ENCODE measurements at places on chromosomes 12 and 14.

DNA sequence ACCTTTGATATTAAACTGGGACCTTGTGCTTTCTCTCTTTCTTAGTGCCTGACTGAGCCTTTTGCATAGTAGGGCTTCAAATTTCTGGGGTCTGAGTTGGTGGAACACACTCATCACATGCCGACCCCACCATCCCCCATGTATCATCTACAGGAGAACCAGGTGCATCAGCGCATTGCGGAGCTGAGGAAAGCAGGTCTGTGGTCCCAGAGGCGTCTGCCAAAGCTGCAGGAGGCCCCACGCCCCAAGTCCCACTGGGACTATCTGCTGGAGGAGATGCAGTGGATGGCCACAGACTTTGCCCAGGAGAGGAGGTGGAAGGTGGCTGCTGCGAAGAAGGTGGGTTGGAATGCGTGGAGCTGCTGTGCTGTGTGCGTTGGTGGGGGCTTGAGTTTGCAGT is 37.8 kb downstream of the EP400 start:
- DNase-seq = no peak

GRCh38 chr12:60398547-60398946 is 802.7 kb downstream of the SLC16A7 start:
- no peak for DNase-seq

DNA sequence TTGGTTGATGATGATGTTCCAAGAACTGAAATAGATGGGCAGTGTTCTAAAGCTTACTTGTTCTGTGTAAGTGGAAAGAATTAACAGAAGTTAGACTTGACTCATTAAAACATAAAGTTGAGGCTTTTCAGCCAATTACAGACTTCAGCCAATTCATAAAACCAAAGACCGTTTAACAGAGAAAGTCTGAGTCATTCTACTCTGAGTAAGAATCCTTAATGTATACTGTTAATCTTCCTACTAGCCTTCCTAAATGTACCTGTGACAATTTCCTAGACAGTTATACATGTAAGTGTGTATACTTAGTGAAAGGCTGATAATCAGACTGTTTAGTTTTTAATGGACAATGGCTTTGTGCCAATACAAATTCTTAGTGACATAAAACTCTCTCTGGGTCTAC is 681.0 kb downstream of the RPL10L start:
- DNase-seq = no peak

DNA sequence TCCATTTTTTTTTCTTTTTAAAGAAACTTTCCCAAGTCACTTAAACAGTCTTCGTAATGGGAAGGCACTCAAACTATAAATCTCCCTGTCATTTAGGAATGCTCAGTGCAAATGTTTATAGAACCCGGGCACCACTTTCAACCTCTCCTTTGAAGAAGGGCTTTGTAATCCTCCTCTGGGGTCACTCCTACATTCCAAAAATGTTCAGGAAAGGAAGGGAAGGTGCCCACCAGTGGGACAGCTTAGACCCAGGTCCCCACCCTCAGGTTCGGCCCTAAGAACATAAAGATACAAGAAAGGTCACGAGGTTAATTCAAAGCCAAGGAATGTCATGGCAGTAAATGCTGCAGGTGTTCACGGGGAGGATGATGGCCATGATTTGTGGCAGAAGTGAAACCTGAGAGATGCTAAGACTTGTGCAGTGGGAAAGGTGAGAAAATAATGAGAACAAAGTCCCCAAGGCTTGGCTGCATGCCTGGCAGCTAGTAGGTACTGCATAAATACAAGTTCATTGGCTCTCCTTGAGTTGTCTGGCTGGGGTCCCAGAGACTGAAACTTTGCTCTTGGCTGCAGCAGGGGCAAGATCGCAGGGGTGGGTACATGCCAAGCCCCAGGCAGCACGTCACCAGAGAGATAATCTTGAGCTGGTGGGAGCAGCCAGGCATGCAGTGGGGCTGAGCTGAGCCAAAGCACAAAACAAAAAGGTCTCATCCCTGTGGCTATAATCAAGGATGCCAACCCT is 21.1 kb downstream of the KRT18 start:
- no peak for DNase-seq

GRCh38 chr12:9363145-9363544 is 154.9 kb upstream of the PZP start:
- no peak for DNase-seq

DNA sequence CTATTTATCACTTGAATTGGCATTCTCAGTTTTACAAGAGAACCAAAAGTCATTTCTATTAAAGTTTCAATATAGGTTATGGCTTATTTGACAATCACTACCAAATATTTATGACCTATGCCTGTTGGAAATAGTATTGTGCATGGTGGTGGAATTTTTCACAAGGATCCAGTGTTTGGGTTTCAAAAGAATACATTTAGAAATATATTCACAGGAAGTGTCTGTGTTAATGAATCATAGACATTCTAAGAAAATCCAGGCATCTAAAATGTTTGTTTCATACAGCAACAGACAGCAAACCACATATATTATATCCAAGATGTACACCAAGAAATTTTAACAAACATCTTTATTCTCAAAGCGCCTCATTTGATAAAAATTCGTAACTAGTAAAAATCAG is 92.7 kb downstream of the MED13L start:
- no peak for DNase-seq

GRCh38 chr12:55684761-55685370 is 22.8 kb downstream of the ITGA7 start:
- DNase-seq = no peak

DNA sequence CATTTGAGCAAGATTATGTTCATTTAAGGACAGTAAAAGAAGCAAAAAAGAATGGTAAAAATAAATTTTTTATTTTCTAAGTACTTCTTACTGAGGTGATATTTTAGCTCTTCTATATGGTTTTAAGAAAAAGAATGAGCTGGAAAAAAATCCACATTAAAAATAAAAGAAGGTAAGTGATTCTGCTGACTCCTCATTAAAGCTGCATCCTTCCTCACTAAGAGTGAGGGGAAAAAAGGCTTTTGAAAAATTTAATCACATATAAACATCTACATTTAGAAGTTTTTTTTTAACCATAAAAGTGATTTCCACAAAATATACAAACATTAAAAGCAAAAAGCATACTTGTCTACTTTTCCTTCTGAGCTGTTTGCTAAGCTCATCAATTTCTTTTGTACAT is 28.3 kb upstream of the FBLN5 start:
- DNase-seq = no peak

- DNase-seq = no peak
Measured at GRCh38 chr12:10048526-10048925, 18.0 kb downstream of the CLEC9A start.

DNA sequence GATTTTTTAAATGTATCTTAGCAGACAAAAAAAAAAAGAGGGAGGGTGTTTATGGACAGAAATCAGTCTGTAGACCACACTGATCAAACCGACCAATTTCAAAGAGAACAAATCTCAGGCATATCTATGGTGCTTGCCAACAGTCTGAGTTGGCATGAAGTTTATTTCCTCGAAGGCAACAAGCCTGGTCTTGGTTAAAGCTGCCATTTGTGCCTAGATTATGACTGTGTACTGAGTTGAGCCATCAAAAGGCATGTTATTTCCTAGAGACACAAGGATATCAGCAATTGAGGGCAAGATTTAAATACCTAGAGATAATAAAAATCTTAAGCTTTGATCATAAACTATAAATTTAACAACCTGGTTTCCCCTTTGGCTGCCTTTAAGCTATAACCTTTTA is 119.2 kb downstream of the SLC2A13 start:
- no peak for DNase-seq

DNA sequence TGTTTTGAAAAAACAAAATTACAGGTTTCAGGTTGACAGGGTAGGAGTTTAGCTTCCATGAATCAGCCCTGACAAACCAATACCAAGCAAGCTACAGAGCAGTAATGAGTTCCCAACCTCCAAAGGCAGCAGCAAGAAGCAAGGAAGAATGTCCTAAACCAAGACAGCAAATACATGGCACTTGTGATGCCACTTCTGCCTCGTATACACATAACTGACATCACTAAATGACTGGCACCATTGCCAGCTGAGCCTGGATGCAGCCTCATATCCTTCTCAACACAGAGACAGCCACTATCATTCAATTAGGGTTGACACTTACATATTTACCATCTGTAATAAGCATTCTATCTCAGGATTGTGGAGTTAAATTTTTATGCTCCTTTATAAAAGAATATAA is 35.0 kb upstream of the MDM1 start:
- DNase-seq = no peak

DNA sequence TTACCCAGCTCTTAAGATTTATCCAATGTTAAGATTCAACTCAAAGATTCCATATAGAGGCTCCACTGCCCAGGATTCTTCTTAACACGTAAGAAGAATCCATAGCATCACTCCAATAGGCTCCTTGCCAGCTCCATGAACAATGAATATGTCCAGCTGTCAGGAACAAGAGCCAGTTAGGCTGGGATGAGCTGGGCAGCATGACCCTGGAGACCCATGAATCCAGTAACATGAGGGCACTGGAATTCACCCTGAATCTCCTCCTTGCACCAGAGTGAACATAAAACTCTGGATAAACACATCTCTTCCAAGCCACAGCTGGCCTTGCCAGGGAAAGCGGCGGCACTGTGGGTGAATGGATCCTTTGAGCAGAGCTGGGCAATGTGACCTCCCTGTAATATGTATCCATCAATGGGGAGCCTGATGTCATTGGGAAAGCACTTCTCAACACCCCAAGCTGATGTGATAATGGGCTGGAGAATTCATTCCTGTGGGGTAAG is 24.4 kb upstream of the TC2N start:
- no peak for DNase-seq

DNA sequence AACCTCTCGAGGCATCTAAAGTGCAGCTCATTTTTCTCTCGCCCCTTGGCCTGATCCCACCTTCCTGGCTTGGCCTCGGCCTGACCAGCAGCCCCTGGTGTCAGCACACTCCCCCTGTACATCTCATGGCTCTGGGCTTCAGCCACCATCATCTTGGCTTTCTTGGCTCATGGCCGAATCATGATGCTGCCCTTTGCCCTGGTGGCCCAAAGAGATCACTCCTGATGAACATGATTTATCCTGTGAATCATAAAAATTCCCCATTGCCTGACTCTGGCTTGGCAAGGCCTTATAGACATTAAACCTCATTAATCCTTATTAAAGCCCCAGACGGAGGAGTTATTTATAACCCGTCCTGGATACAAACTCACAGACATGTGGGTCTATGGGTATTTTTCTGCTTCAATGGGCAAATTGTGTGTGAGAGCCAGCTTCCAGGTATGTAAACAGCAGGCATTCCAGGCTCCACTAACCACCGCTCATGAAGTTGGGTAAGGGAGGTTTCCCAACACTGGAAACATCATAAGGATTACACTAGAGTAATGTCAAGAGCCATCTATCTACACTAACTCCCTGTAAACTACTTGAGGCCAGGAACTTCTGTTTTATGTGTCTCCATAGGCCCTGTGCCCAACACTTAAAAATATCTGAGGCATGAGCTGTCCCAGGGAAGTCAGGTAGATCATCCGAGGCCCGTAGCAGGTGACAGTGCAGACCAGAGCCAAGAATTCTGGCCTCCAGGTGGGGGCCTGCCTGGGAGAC is 171.2 kb downstream of the TTC8 start:
- DNase-seq = no peak

- DNase-seq = no peak
Measured at GRCh38 chr12:16492820-16493797, 112.9 kb downstream of the LMO3 start.

DNA sequence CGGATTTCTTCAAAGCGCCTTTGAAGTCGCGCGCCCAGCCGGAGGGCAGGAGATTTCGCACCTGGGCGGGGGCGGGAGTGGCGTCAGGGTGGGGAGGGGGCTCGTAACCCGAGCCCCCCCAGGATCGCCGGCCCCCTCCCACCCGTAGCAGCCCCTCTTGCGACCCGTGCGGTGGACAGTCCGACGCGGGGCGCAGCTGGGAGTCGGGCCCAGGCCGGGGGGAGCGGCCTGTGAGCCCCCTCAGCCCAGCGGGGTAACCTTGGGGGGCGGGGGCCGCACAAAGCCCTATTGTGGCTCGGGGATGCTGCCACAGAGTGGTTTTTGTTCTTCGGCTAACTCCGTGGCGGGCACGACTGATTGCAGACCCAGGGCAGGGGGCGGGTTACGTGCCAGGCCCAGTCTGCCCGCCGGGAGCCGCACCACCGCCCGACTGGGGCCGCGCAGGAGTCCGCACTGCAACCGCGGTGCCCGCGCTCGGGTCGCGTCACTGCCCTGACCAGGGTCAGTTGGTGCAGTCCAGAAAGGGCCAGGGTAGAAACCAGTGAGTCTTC is 4.2 kb upstream of the AAAS start:
- no peak for DNase-seq

DNA sequence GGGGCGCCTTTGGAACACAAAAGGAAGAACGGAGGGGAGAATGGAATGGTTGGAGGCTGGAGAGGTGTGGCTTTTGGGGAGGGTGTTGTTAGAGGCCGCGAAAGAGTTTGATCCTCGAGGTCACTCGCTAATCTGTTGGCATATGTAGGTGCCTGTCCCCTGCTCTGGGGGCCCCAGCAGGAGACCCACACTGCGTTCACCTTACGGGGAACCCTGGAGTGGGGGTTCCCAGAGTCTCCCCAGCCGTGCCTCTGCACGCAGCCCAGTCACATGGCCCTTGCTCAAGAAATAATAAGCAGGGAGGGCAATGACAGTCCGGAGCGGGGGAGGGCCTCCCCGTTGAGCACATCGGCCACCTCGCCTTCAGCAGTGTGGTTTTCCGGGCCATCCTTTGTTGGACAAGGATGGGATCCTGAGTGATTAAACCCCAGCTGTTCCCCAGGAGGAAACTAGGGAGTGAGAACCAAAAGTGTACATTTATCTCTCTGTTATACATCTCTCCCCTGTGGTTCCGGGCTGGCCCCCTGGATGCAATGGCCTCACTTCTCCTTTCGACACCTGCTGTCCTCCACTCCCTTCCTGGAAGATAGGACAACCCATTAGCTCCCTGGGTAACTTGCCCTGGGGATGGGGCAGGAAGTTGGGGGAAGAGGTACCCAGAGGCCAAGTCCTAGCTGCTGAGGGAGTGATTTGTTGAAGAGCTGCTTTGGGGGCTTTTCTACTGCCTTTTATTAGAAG is 1.3 kb downstream of the PLEKHG3 start:
- no peak for DNase-seq

DNA sequence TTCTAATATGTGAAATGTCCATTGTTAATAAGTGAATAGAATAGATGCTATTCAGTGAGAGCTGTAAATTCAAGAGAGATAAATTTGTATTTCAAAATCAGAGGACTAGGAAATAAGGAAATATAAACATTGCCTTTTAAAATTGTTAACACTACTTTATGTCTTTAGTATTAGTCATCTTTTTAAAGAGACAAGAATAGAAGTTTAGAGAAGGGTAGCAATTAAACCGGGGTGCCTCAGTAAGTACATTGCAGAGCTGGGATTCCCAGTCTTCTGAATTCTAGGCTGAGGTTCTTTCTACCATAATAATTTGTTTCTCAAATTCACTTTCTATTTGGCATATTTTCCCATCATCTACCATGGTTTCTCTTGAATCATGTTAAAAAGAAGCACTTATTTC is 498.6 kb downstream of the SLC16A7 start:
- no peak for DNase-seq

Data from activated T-cell treated with anti-CD3 and anti-CD28 coated beads for 24 hours (primary cell).